ENCODE measurements at places on chromosomes 5 and 9.

- DNase-seq: no peak
Observed at GRCh38 chr9:15711931-15712330, 159.1 kb downstream of the CCDC171 start.

DNA sequence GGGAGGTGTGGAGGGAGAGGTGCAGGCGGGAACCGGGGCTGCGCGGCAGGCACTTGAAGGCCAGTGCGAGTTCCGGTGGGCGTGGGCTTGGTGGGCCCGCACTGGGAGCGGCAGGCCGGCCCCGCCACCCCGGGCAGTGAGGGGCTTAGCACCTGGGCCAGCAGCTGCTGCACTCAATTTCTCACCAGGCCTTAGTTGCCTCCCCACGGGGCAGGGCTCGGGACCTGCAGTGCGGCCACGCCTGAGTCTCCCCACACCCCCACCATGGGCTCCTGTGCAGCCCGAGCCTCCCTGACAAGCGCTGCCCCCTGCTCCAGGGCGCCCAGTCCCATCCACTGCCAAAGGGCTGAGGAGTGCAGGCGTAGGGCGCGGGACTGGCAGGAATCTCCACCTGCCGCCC is 284.5 kb downstream of the DEPDC1B start:
- no peak for DNase-seq

- no peak for DNase-seq
Observed at GRCh38 chr5:50822046-50822445, 155.6 kb downstream of the PARP8 start.

- no peak for DNase-seq
Observed at GRCh38 chr9:83219154-83219923, 156.4 kb upstream of the RASEF start.

GRCh38 chr5:113024076-113024697 is 47.6 kb downstream of the DCP2 start:
- DNase-seq: no peak

GRCh38 chr5:149217803-149218155 is 53.9 kb upstream of the AFAP1L1 start:
- no peak for DNase-seq

GRCh38 chr9:76690246-76690972 is 73.8 kb upstream of the PCA3 start:
- DNase-seq: no peak

DNA sequence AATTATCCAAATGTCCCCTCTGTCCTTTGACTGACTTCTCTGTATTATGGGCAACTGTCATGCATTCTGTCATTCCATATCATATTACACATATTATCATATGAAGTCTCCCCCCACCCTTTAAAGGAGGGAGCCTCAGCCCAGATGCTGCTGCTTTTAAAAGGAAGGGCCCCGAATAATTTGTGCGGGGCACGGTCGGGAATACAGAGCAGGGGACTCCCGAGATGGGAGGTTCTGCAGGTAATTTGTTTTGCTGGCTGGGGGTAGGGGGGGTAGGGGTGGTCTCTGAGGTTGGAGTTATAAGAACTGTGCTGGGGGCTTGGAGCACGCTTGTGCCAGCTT is 10.1 kb upstream of the LHX2 start:
- no peak for DNase-seq

All from activated T-cell treated with anti-CD3 and anti-CD28 coated beads for 1 hour (primary cell).